Omental fat pad (tissue), 4 donors: ENCODE measurements at places on chromosomes 7 and 10. TPM values are rescaled to one million over a fixed set of nuclear protein-coding genes. Genes with fewer than 3 reads are reported as not detected.

DNA sequence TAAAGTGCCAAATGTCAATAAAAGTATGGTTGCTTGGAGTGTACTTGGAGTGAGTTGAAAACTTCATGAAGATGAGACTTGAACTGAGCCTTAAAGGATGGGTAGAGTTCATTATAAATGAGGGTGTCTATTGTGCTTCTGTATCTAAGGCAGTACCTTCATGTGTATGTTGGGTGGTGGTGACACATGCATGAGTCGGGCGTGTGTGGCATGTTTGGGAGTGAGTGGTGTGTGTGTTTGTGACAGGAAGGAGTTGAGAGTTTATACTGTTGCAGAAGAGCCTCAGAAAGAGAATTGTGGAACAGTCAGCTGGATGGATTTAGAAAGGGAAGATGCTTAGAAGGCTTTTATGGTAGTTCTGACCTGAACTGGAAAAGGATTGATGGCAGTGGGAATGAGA lies 6.0 kb upstream of the ZRANB1 start:
- DNase-seq = no peak

Gene CLEC2L
- 0.36 TPM for total RNA-seq

DNA sequence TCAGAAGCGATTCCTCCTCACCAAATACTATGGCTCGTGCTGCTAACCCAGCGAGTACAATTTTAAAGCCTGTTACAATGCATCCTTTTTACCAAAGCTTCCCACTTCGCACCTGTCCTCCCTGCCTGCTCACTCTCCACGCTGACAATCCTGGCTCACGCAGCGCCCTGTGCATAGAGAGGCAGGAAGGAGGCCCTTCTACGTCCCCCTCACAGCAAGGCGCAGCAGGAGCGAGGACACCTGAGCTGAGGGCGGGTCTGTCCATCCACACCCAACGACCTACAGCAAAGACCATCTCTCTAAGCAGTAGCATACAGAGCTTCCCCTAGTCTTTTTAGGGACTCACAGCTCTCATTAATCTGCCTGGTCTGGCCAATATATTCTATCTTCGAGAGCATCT lies 46.0 kb downstream of the MKI67 start:
- no peak for DNase-seq

Gene COL1A2
- total RNA-seq = 361 TPM

DNA sequence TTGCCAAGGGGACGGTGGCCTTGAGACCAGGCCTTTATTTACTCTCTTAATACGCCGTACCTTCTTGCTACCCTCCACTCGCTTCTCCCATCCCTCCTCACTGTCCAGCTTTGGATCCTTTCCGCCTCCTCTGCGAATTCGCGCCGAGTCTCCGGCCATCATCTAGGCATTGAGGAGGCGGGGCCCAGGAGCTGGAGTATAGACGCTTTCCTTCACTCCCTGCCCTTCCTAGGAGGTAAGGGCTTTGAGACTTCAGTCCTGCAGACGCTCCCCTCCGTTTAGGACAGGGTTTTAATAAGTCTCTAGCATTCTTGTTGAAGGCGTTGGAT lies 538 bp downstream of the TFAM start:
- no peak for DNase-seq

DNA sequence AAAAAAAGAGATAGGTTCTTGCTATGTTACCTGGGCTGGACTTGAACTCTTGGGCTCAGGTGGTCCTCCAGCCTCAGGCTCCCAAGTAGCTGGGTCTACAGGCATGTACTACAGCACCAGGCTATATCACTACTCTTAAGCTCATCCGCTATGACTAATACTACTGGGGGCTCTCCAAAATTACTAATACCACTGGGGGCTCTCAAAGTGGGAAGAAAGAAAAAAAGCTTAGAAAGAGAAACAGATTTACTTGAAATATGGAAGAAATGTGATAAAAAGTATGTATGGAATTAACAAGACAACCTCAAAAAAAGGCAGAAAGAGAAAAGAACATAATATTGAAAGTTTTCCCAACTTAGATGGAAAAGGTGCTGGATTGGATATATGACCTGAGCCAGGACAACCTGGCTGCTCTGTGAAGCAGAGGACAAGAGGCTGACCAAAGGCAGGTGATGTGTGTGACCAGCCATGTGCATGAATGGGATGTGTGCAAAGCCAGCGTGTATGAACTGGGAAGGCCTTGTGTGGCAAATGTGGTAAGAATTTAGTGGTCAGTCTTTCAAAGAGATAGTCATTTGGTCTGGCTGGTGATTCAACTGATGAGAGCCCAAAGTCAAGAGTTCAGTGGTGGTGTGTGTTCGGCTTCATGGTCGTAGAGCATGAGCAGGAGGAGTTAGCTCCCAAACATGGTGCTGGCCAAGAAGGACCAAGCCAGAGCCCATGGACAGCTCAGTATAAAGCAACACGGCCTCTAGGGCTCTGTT lies 232.4 kb upstream of the KLF14 start:
- DNase-seq = no peak

Gene GARIN1A
- total RNA-seq = 1.7 TPM

DNA sequence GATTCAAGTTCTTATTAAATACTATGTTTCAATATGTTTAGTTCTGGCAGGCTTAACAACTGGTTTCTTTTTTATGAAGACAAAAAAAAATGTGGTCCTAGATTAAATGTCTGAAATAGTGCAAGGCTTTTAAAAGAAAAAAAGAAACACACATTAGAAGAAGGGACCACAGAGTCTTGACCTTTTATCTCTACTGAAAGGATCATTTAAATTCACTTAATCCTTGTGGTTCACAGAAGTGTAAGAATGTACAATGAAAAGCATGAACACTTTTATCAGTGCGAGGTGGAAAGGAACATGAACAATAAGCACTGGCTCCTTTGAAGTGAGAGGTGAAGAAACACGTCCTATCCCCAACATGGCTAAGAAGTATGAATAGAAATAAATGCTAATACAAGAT lies 765.1 kb downstream of the MAGI2 start:
- DNase-seq = no peak

GRCh38 chr7:30117896-30118295 lies 16.9 kb upstream of the MTURN start:
- DNase-seq = no peak

Gene CNPY1
- not detected for total RNA-seq

Gene CBLL1
- 24.8 TPM for total RNA-seq

Gene FAM25G
- total RNA-seq = not detected

- DNase-seq = no peak
These were observed 1196.9 kb downstream of the SORCS3 start for GRCh38 chr10:105837951-105838350.

GRCh38 chr10:13043520-13043919 lies 42.0 kb upstream of the CCDC3 start:
- DNase-seq = no peak
